H9 (cell line): ENCODE measurements at places on chromosomes 13 and 19. TPM values are rescaled to one million over a fixed set of nuclear protein-coding genes. Genes with fewer than 3 reads are reported as not detected.

Gene ADPRHL1
- total RNA-seq = 2.7 and 2.8 TPM in 2 replicates

Gene TEX29
- total RNA-seq = 0.33 TPM in 1 of 2 replicates, not detected in the other

DNA sequence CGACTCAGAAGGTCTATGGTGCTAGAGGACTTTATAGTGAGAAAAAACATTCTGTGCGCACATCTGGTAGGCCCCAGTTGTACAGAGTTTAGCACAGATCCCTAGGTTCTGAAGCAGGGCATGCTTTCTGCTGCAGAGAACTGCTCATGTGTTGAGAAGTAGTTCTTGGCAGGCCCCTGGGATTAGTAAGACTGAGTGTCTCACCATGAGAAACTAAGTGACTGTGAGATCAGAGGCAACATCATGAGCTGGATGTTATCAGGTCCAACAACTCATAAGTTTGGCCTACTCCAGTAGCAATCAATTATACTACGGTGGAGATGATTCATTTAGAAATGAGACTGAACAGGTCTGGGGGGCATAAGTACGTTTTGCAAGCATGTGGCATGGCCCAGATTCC, 507.4 kb upstream of the KLF12 start:
- no peak for DNase-seq
- H3K4me1 ChIP-seq = peaks cover under 1% of the 10 kb centered on the region; the same call in 1 of the 2 replicates
- H3K4me3 ChIP-seq = no peak overlapping the region
- no peak overlapping the region for H3K27ac ChIP-seq
- H3K27me3 ChIP-seq = no peaks in the 10 kb centered on the region

DNA sequence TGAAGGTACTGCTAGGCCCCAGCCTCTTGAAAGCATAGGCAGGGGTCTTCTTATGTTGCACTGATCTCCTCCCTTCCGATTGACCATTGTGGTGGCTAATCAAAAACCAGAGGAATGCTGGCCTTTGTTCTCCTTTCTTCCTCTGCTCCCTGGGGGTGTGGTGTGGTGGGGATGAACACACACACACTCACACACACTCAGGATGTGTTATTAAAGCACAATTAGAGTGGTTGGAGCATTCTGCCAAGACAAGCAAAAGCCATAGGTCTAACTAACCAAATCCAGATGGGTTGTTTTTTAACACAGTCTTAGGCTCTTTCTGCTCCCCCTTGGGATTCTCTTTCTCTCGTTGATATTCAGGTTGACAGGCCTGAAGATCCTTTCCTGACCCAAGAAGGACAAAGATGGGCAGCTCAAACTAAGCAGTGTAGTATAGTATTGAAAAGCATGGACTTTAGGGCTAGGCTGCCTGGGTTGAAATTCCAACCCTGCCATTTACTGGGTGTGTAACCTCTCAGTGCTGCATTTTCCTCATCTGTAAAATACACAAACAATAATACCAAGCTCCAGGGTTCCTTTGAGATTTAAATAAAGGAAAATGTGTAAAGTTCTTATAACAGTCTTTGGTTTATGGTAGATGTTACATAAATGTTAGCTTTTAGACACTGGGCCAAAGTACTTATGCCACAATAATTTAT, 25.5 kb upstream of the DGKH start:
- peaks cover 2% of the 10 kb centered on the region; the same call in 1 of the 2 replicates for H3K4me1 ChIP-seq
- no peaks in the 10 kb centered on the region for H3K27me3 ChIP-seq
- no peak overlapping the region for H3K27ac ChIP-seq
- H3K4me3 ChIP-seq = no peak overlapping the region
- DNase-seq = no peak

GRCh38 chr19:41588497-41589209, 12.7 kb downstream of the CEACAM21 start:
- DNase-seq = no peak
- H3K27me3 ChIP-seq = no peaks in the 10 kb centered on the region
- H3K27ac ChIP-seq = no peak overlapping the region
- H3K4me1 ChIP-seq = no peaks in the 10 kb centered on the region
- H3K36me3 ChIP-seq = peaks cover 10% of the 10 kb centered on the region; the same call in 2 of the 3 replicates

DNA sequence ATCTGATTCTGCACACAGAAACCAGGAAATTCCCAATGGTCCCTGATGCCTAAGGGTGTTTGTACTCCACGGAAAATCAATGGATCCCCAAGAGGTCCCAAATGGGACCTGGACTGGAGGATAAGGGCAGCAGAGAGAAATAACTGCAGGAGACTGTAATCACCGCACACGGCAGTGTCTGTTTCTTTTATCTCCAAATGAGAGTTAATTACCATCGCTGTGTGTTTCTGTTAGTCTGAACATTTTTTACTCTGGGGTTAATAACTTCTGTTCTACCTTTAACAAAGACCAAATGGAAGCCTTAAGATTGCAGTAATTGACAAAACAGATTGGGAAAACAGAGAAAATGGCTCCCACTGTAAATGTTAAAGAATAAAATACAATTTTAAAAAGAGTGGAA, 320.9 kb downstream of the DCLK1 start:
- no peaks in the 10 kb centered on the region for H3K4me1 ChIP-seq
- no peak overlapping the region for H3K27ac ChIP-seq
- H3K36me3 ChIP-seq = no peaks in the 10 kb centered on the region
- H3K4me3 ChIP-seq = no peak overlapping the region
- DNase-seq = no peak
- no peaks in the 10 kb centered on the region for H3K27me3 ChIP-seq
